SJSA1 (cell line): ENCODE measurements at places on chromosomes 12 and 14.

GRCh38 chr12:67919406-67919805 is 69.8 kb upstream of the IFNG-AS1 start:
- H3K4me1 ChIP-seq: peaks cover 34% of the 10 kb centered on the region
- DNase-seq: peak; percentile 67
- peak overlapping the region; percentile 56 for H3K27ac ChIP-seq

DNA sequence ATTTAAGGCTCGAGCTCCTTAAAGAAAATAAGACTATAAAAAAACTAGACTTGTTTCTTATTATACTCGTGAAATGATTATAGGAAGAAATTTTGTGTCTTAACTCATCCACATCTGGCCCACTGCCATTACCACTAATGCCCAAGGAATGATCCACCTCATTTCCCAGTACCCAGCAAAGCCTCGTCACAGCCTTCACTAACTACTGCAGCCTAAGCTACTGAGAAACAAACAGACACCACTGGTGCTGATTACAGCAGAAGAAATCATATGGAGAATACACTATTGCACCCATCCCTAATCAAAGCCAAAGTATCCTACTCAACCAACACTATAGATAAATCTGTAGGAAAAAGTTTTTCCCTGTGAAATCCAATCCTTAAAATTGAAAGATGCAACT is 205.3 kb upstream of the NAV3 start:
- no peaks in the 10 kb centered on the region for H3K27me3 ChIP-seq
- no peaks in the 10 kb centered on the region for H3K4me1 ChIP-seq
- no peak overlapping the region for H3K4me3 ChIP-seq

- no peak for DNase-seq
- H3K4me3 ChIP-seq: no peak overlapping the region
- H3K27me3 ChIP-seq: peaks cover 16% of the 10 kb centered on the region
- H3K4me1 ChIP-seq: peaks cover 5% of the 10 kb centered on the region
- H3K36me3 ChIP-seq: no peaks in the 10 kb centered on the region
- H3K27ac ChIP-seq: no peak overlapping the region
Measured at GRCh38 chr12:96988919-96989318, 81.9 kb downstream of the NEDD1 start.

- H3K27ac ChIP-seq: no peak overlapping the region
- no peaks in the 10 kb centered on the region for H3K27me3 ChIP-seq
- no peaks in the 10 kb centered on the region for H3K36me3 ChIP-seq
- no peak overlapping the region for H3K4me3 ChIP-seq
- H3K4me1 ChIP-seq: peaks cover 18% of the 10 kb centered on the region
Measured at GRCh38 chr12:3333583-3333982, 157.4 kb upstream of the PRMT8 start.

DNA sequence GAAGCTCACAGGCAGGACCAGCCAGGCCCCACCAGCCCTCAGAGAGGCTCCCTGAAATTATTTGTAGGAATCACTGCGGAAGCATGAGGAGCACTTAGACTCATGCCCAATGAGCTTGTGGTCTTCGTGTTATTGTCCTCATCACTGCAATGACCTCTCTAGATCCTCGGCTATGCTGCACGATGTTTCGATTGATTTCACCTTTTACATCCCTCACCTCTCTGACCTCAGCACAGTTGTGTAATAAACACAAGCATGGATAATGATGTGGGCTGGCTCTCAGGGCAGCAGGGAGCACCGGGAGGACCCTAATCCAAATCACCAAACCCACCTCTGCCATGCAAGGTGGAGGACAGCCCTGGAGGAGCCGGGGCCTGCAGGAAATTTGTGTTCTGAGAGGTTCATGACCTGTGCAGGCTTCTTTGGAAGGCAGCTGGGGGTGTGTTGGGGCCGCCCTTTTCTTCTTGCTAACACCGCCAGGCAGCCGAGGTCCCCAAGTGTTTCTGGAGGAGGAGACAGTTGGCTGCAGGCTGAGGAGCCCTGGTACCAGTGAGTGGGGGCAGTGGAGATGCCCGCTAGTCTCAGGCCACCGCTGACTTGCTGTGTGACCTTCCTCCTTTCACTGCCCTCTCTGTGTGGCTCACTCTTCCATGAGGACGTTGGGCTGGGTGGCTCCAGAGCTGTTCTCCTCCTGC is 29.5 kb upstream of the EML1 start:
- H3K4me1 ChIP-seq: peaks cover 13% of the 10 kb centered on the region
- no peak for DNase-seq
- H3K36me3 ChIP-seq: 0 out of 2 replicates have a peak, but pooled peaks cover 5% of the 10 kb centered on the region
- H3K4me3 ChIP-seq: no peak overlapping the region

DNA sequence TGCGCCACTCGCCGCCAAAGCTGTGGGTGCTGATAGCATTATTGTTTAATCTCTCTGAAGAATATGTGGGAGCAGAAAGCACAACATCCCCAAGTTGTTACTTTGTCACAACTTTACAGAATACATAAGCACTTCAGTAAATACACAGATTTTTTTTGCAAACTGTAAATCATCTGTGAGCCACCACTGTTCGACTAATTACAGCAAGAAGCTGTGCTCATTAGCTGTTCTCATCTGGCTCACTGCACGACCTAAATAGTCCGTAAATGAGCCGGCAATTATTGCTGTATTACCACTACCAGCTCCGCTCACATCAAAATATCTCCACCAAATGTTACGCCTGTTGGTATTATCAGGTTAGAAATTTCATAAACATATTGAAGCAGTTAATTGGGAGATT is 228.9 kb upstream of the PRKD1 start:
- H3K36me3 ChIP-seq: no peaks in the 10 kb centered on the region
- H3K4me1 ChIP-seq: no peaks in the 10 kb centered on the region
- no peak overlapping the region for H3K4me3 ChIP-seq
- DNase-seq: no peak

GRCh38 chr14:75044752-75045151 is 6.5 kb downstream of the MLH3 start:
- DNase-seq: no peak
- H3K27me3 ChIP-seq: no peaks in the 10 kb centered on the region
- peaks cover 19% of the 10 kb centered on the region for H3K4me1 ChIP-seq
- H3K4me3 ChIP-seq: no peak overlapping the region
- no peak overlapping the region for H3K27ac ChIP-seq

GRCh38 chr14:21990116-21990515 is 316.5 kb upstream of the OR4E1 start:
- no peaks in the 10 kb centered on the region; the same call in 1 of the 2 replicates for H3K27me3 ChIP-seq
- H3K36me3 ChIP-seq: no peaks in the 10 kb centered on the region
- H3K27ac ChIP-seq: no peak overlapping the region
- H3K4me1 ChIP-seq: no peaks in the 10 kb centered on the region
- no peak for DNase-seq

DNA sequence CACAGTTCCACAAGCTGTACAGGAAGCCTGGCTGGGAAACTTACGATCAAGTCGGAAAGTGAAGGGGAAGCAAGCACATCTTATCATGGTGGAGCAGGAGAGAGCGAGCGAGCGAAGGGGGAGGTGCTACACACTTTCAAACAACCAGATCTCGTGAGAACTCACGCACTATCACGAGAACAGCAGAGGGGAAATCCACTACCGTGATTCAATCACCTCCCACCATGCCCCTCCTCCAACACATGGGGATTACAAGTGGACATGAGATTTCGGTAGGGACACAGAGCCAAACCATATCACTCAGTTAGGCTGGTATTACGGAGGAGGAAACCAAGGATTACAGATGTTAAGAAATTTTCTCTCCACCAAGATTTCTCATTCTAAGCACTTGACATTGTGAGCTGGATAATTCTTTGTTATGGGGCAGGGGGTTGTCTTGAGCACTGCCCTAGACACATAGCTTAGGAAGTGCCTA is 262.0 kb upstream of the G2E3 start:
- no peak overlapping the region for H3K4me3 ChIP-seq
- no peaks in the 10 kb centered on the region for H3K4me1 ChIP-seq
- no peaks in the 10 kb centered on the region for H3K36me3 ChIP-seq
- no peaks in the 10 kb centered on the region for H3K27me3 ChIP-seq
- no peak overlapping the region for H3K27ac ChIP-seq
- DNase-seq: no peak

DNA sequence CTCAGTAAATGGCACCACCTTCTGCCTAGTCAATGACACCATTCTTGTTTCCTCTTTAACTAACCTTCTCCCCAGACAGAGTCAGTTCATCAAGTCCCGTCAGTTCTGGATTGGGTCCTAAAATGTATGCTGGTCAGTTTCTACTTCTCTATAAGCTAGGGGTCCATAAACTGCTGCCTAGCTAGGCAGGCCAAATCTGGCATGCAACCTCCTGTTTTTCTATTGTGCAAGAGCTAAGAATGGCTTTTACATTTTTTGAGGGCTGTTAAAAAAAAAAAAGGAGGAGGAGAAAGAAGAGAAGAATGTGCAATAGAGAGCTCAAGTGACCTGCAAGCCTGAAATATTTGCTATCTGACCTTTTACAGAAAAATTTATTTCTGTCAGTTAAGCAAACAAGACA is 6.4 kb upstream of the TMED10 start:
- no peaks in the 10 kb centered on the region for H3K36me3 ChIP-seq
- H3K27ac ChIP-seq: no peak overlapping the region

DNA sequence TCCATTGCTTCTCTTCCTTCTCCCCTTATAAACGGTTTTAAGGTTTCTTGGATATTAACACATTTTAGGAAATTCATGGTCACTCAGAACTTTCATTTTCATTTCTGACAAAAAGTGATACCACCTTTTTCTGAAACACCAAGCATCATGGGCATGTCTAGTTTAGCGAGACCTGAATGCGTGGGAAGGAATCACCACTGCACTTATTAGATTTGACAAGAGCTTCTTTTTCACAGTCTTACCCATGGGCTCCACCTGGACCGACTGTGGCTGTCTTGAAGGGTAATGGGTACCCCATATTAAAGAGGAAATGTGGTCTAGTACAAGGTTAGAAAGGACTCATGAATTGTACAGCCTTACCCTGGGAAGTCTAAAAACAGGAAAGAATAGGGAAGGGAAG is 95.4 kb downstream of the KCNK10 start:
- H3K27me3 ChIP-seq: no peaks in the 10 kb centered on the region
- no peak overlapping the region for H3K27ac ChIP-seq
- H3K4me1 ChIP-seq: no peaks in the 10 kb centered on the region

DNA sequence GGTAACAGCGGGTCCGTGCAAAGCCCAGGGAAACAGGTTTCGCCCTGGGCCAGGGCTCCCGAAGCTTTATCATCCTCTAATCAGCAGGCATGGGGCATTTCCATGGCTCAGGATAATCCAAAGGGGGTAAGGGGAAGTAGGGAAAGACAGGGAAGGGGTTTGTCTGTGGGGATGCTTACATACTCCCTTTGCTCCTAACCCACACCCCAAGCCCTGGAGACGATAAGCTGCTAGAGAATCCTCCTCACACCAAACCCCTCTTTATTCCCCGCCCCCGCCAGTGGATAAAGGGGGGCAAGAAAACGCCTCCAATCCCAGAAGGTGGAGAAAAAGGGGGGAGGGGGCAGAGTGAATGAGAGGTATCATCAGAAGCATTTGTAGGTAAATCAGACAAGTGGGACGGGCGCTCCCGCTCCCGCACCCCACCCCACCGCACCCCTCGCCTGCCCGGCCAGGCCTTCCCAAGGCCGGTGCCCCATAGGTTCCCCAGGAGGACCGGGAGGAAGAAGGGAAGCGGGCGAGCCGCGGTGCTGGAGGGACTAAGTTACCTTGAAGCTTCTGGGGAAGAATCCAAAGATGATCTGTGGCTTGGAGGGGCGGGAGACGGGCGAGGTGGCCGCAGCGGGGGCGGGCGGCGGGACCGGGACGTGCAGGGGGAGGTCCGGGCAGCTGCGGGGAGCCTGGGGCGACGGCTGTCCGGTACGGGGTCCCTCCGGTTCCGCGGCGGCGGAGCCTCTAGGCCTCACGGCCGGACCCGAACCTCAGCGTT is 762 bp downstream of the PPP2R5E start:
- peak overlapping the region; percentile 77 for H3K4me3 ChIP-seq
- peaks cover 3% of the 10 kb centered on the region for H3K4me1 ChIP-seq
- H3K27me3 ChIP-seq: no peaks in the 10 kb centered on the region
- peak; percentile 26 for DNase-seq
- H3K27ac ChIP-seq: peak overlapping the region; percentile 40

- no peak overlapping the region for H3K27ac ChIP-seq
- H3K4me3 ChIP-seq: no peak overlapping the region
- no peaks in the 10 kb centered on the region for H3K36me3 ChIP-seq
- no peak for DNase-seq
- H3K27me3 ChIP-seq: no peaks in the 10 kb centered on the region
- H3K4me1 ChIP-seq: peaks cover 15% of the 10 kb centered on the region
Measured at GRCh38 chr12:41527062-41527461, 338.9 kb downstream of the PDZRN4 start.

GRCh38 chr12:22334410-22335100 is at the start of gene ST8SIA1:
TSS of gene ST8SIA1 (minus strand) at chr12:22334707. CDS start at chr12:22334232, 475 bp downstream.
- DNase-seq: no peak
- no peaks in the 10 kb centered on the region for H3K36me3 ChIP-seq
- peaks cover 21% of the 10 kb centered on the region for H3K27me3 ChIP-seq
- no peak within 1 kb of the TSS for H3K27ac ChIP-seq

DNA sequence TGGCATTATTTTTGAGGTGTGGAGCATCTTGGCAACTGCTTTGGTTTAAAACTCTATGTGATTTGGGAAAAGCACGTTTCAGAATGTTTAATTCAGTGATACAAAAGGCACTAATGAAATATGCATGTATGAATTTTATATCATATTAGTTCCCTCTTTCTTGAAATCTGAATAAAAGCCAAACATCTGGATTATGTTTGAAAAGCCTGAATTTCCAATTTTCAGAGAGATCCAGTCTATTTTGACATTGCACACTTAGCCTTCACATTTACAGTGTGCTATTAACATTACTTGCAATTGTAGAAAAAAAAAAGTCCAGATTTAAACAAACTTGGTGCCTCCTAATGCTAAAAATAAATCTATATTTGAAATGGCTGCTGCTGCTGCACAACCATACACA is 219.1 kb upstream of the NPAS3 start:
- no peak overlapping the region for H3K4me3 ChIP-seq
- DNase-seq: no peak
- H3K27ac ChIP-seq: no peak overlapping the region
- no peaks in the 10 kb centered on the region for H3K27me3 ChIP-seq
- no peaks in the 10 kb centered on the region for H3K36me3 ChIP-seq
- peaks cover 4% of the 10 kb centered on the region for H3K4me1 ChIP-seq

DNA sequence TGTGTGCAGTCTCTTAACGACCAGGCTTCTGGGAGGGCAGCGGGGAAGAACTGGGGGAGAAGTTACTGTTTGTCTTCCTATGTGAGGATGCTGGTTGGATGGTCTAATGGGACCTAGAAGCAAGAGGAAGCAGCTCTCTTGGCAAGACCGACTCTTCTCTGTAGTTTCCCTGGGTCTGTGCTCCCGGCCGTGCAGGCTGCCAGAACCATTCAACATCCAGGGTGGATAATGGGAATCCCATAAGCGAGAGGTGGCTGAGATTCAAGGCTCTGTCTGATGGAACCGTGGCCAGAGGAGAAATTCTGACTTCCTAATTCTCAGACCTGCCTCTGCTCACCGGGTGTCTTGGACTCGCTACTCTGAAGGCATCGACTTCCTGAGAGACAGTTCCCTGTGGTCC is 561.0 kb upstream of the TBX3 start:
- H3K27me3 ChIP-seq: no peaks in the 10 kb centered on the region
- H3K4me3 ChIP-seq: no peak overlapping the region
- H3K36me3 ChIP-seq: no peaks in the 10 kb centered on the region
- no peak for DNase-seq

- no peaks in the 10 kb centered on the region for H3K36me3 ChIP-seq
- no peaks in the 10 kb centered on the region for H3K27me3 ChIP-seq
- H3K4me1 ChIP-seq: peaks cover 6% of the 10 kb centered on the region; the same call in 1 of the 2 replicates
- DNase-seq: no peak
Measured at GRCh38 chr14:50084666-50085065, 31.7 kb downstream of the VCPKMT start.
